H9 (cell line): ENCODE measurements at places on chromosomes 13 and 19. TPM values are rescaled to one million over a fixed set of nuclear protein-coding genes. Genes with fewer than 3 reads are reported as not detected.

DNA sequence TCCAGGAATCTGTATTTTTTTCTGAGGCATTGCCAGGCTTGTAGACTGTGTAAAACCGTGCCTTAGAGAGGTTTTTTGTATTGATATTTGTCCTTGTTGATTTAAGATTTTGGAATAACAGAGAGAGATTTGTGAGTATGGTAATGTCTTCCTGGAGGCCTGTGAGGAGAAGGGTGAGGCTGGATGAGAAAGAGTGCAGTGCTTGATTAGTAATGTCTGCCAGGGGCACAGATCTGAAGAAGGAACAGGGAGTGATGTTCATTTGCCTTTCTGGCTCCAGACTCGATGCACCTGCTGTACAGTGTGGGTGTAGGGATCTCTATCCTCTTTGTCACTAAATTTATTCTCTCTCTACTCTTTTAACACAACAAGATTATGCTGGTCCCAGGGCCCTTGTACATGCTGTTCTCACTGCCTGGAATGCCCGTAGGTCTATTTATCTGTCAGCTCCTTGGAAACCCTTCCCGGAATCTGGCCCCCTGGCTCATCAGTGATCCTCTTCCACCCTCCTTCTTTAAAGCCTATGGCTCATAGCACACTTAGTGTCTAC is 4.2 kb downstream of the FIZ1 start:
- DNase-seq = no peak

DNA sequence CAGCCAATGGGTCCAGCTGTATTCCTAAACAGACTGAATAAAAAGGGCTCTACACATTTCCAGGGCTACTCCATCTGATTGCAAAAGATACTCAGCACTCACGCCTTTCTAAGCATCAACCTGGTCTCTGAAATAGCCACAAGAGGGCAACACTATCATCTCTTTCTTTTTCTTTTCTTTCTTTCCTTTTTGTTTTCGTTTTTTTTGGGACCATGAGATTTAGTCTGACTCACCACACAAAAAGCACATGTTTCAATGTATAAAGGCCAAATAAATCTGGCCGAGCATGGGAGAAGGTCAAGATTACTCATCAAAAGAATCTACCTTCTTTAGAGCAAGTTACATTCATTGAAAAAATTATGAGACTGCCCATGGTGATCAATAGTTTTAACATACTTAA is 805.6 kb upstream of the ARGLU1 start:
- DNase-seq = peak; percentile 33

DNA sequence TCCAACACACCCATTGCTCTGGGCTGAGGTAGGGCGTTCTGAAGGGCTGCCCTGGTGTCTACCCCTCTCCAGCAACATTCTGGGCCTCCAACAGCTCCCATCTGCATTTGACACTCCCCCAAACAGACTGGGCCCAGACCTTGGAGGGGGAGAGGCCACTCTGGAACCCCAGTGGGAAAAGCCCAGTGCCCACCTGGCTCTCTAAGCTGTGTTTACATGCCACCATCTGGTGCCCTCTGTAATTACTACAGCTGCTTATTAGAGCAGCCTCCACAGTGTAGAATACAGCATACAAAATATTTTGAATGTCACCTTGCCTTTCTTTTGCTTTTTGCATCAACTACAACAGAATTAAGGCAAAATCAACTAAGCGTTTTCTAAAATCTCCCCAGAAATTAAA is 35.8 kb upstream of the TM9SF2 start:
- no peak for DNase-seq

DNA sequence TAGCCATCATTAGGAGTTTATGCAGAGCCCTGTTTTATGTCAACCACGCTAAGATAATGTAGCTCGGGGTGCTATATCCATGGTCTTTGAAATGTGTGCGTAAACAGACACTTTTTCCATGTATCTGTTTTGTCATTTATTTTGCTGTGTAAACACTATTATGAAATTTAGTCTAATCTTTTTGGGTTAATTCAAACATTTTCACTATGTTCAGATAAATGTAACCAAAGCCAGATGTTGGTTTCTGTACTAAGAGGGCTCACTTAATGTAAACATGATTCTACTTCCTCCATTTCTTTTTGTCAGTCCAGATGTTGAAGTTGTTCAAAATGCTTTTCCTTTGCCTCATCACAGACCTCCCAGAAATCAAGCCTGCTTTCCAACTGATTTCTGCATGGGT is 499.5 kb upstream of the GPC6 start:
- DNase-seq = no peak

Gene NKG7
- not detected in 2 replicates for total RNA-seq
